ENCODE measurements at places on chromosomes 16 and 17.
A peak's percentile ranks its signal among the peaks of the same experiment; 100 is the strongest.

DNA sequence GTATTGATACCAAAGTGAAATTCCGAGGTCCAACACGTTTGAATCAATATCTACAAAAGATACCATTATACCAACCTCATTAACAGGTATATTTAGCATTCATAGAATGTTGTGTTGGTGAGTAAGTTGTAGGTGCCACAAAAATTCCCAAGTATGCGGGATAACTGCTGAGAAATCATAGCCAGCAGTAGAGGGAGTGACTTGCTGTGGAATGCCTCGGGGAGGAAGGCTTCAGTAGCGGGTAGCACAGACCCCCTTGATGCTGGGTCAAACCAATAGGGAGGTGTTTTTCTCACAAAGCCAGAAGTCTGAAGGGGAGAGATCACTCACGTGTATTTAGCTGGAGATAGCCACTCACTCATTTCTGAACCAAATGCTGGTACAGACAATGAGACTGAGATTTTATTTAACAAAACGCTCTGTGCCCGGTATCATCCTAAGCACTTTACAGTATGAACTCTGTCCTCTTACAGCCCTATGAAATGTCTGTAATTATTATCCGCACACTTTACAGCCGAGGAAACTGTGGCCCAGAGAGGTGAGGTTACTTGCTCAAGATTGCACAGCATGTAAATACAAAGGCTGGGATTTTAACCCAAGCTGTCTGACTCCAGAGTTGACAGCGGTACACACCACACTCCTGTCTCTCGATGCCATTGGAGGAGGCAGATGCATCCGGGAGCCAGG is 23.1 kb downstream of the HSBP1 start:
- DNase-seq: no peak

DNA sequence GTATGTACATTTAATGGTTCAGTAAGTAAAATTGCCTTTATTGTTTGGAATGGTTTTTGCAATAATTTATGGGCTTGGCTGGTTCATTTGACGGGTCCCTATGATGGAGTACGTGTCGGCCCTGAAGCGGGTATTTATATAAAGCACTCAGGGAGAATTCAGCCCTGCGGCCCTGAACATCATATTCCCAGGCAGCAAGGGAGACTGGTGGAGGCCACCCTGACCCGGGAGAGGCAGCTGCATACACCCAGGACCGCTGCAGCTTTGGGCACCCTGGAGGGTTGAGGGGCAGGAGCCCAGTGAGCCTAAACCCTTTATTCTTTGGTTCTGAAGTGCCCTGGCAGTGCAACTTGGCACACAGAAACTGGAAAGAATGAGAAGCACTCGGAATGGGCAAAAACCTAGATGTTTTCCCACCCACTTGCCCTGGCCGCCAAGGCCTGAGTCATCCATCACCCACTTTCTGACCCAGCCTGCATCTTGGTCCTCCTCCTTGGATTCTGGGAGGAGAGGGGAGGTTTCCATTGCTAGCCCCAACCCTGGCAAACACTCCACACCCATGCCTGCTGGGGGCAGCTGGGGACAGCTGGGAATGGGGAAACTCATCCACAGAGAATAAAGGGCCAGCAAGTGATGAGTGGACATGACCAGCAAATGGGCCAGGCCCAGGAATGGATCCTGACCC is 162.2 kb upstream of the TNRC6C start:
- no peak for DNase-seq

- DNase-seq: peak; percentile 28
These were observed 430 bp downstream of the HAPSTR1 start for GRCh38 chr16:9091867-9092281.

DNA sequence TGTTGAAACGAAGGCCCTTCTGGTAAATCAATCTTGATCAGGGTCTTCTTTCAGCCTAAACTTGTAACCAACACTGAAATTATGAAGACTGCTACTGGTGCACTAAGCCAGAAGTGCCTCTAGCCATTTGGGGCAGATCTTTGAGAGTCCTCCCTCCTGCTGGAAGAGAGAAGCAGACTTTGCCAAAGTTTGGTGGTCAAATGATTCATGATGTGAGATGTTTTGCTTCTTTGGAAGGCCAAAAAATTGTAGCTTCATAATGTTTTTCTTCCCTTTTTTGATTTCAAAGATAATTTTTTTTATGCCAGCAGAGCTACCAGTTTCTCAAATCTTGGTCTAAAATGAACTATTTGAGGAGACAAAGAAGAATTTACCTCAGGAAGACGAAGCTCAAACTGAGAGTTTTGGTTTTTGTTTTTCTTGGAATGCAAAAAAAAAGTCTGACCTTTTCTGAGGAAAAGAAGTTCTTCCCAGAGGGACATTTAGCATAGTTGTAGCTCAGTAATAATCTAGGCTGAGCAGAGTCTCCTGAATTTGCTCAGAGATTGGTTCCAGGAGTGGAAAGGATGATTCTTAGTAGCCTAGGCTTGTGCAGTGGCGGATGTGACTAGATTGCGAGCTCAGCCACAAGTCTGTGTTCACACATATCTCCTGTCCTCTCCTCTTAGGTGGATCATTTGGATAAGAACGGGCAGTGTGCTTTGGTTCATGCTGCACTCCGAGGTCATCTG is 50.9 kb downstream of the CYB561 start:
- DNase-seq: no peak

- no peak for DNase-seq
These were observed 19.2 kb downstream of the RNF213 start for GRCh38 chr17:80279895-80280294.

DNA sequence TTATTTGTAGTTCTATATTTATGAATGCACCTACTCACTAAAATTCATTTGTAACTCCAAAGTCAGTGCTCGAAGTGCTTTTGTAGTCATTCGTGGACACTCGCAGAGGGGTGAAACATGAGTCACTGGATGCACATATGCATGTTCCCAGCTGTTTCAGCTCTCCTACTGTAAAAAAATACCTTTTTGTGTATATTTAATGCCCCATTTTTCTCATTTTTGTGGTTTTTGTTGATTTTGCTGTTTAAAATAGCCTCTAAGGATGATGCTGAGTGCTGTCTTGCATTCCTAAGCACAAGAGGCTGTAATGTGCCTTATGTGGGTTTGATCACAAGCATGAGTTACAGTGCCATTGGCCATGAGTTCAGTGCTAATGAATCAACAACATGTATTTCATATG is 30.6 kb downstream of the CENPV start:
- no peak for DNase-seq

- DNase-seq: no peak
These were observed 15.2 kb upstream of the FLCN start for GRCh38 chr17:17252149-17252661.

- no peak for DNase-seq
These were observed 5.1 kb downstream of the ABCA3 start for GRCh38 chr16:2335286-2335895.

DNA sequence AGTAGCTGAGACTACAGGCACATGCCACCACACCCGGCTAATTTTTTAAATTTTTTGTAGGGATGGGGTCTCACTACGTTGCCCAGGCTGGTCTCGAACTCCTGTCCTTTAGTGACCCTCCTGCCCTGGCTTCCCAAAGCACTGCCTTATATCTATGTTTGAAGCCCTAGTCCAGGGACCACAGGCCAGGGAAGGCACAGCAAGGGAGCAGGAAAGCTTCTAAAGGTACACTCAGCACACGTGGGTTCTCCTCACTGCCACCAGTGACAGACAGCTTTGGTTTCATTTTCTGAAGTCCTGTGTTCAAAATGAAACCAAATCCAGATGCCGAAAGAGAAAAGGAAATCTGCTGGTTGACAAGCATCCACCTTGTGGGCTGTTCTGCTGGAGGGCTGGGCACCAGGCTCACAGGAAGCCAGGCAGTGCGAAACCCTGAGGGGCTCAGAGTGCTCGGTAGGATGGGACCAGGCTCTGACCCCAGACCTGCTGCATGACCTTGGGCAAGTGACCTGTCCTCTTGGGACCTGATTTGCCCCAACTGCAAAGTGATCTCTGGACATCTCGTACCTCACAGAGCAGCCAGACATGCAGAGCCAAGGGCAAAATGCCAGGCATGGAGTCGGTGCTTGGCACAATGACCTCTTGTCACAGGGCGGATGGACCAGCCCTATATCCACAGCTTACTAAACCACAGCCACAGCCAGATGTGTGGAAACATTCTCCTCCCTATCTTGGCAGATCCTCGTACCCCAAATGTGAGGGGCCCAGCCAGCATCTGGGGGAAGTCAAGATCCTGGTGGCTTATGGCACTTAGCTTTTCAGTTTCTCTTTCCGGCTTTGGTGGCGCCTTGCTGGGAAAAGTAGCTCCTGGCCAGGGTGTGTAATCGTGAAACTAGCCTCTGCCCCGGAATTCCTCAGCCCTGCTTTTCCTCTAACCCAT is 2.8 kb upstream of the SOCS1 start:
- peak; percentile 38 for DNase-seq

GRCh38 chr16:74297145-74297665 is 591 bp downstream of the PSMD7 start:
- peak; percentile 10 for DNase-seq

- DNase-seq: no peak
These were observed 16.9 kb upstream of the SP2 start for GRCh38 chr17:47879028-47879585.

DNA sequence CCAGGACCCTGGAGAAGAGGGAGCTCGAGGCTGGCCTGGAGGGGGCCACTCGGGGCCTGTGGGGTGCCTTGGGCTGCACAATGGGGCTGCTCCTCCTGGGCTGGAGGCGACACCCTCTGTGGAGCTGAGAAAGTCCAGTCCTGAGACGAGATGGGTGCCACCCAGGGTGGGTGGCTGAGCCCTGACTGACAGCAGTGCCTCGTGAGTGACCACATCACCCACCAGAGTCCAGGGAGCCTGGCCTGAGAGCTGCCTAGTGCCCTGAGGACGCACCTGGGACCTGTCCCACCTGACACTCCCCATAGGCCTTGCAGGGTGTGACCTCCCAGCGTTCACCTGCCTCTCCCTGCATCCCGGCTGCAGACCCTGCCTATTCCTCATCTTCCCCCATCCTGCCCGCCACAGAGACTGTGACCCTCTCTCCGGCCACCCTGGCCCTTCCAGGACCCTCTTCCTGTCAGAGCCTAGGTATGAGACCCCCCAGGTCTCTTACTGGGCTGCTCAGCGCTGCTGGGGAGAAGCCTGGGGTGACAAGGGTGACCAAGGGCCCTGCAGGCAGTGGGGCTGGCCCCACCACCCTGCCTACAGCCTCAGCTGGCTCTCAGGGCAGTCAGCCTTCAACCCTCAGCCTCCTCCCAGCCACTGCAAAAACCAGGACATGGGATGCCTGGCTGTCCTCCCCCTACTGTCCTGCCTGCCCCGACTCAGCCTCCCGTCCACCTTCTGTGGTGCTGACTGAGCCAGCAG is 41.2 kb downstream of the TNFRSF13B start:
- DNase-seq: no peak

DNA sequence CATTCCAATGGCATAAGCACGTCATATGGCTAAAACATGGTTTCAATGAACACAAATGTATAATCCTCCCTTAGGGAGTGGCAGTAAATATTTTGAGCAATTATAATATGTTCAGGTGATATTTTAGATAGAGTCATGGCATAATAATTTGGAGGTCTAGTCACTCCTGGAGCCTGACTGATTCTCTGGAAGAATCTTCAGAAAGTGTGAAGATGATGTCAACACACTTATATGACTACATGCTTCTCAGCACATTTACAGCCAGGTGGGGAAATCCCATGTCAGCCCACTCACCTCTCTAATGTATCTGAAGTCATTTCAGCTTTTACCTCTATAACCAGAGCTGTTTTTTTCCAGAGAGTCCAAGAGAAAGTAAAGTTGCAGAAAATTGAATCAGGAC is 474.8 kb downstream of the SHISA9 start:
- DNase-seq: no peak

DNA sequence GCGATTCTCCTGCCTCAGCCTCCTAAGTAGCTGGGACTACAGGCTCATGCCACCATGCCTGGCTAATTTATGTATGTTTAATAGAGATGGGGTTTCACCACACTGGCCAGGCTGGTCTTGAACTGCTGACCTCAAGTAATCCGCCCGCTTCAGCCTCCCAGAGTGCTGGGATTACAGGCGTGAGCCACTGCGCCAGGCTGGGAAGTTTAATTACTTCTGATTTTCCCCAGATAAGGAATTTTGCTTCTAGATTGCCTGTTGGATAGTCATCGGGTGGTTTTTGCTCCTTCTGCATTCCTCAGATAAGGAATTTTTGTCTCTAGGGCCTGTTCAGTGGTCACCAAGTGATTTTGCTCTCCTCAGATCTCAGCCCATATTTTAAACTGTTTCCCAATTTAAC is 112.5 kb downstream of the MAP2K4 start:
- DNase-seq: no peak

GRCh38 chr16:75294773-75295459 is 43.5 kb upstream of the BCAR1 start:
- DNase-seq: no peak

- DNase-seq: peak; percentile 52
These were observed 53.2 kb downstream of the NT5M start for GRCh38 chr17:17356149-17356930.

DNA sequence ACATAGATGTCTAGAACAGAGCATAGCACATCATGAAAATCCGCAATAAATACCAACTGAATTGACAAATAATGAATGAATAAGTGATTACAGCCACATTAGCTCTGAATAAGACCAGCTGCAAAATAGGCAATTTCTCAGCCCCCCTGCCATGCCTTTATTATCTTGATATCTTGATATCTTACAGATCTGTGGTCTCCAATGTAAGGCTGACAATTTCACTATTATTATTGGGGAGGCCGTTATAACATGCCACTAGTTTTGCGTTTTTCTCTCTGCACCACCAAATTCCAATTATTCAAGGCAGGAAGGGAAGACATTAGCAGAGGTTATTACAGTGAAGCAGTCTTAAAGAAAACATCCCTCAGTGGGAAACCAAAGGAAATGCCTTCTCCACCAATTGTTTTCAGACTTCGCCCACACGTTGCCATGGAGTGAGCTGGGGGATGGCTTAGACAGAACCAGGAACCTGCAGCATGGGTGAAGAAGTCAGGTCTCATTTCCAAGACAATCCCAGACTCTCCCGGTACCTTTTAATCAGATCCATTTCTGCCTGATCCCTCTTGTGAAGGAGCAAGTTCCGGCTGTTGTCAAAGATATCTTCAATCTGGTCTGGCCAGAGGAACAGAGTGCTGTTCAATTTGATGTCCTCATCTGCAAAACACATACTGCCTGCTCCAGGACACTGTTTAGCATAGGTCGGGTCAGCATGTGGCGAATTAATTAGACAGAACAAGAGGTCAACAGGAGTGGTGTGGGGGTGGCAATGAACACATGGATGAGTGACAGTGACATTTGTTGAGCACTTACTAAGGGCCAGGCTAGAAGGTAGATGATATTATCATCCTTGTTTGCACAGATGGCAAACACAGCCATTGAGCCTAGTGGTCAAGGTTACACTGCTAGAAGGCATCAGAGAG is 46.4 kb downstream of the DNAH3 start:
- no peak for DNase-seq

- peak; percentile 34 for DNase-seq
These were observed 13.6 kb downstream of the G6PC3 start for GRCh38 chr17:44084131-44084538.

- peak; percentile 42 for DNase-seq
These were observed 385 bp downstream of the CFAP119 start for GRCh38 chr16:30761427-30761927.

Measured in stimulated activated CD4-positive, alpha-beta T cell treated with anti-CD3 and anti-CD28 coated beads, Interleukin-4, amount 100 ng/mL, for 4 hours (primary cell).